CD4-positive, alpha-beta T cell treated with Interleukin-2 at 100 ng/mL for 4 hours (primary cell): ENCODE measurements at places on chromosomes 13 and 19.

- peak; percentile 68 for DNase-seq
These were observed 1.1 kb upstream of the FXYD3 start for GRCh38 chr19:35114353-35115176.

- no peak for DNase-seq
These were observed 10.0 kb downstream of the SCAF1 start for GRCh38 chr19:49651820-49652550.

DNA sequence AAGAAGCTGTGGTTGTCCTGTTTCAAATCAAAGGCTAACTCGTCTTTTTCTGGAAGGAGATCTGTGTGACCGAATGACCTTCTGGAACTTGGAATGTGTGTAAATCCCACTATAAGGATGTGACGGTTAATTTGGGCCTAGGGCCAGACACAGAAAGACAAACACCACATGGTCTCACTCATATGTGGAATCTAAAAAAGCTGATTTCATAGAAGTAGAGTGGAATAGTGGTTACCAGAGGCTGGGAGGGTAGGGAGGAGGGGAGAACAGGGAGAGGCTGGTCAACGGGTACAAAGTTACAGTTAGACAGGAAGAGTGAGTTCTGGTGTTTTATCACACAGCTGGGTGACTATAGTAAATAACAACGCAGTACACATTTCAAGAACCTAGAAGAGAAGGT, 39.3 kb upstream of the RGCC start:
- no peak for DNase-seq

- peak; percentile 72 for DNase-seq
These were observed 830 bp downstream of the NEK5 start for GRCh38 chr13:52127783-52128702.

DNA sequence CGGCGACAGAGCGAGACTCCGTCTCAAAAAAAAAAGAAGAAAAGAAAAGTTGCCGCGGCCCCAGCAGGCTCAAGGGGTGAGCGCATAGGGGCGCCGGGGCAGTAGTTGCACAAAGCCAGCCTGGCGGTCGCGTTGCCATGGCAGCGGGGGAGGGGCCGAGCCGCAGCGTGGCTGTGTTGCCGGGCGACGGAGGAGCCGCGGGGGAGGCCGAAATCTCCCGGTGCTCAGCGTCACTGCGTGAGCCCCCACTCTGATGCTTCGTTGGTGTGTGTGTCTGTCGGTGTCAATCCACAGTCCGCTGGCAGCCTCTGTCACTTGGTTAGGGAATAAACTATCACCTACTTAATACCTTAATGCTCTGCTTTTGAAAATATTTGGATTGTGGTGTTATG, 82.9 kb upstream of the C1QTNF9B start:
- DNase-seq: peak; percentile 89

- no peak for DNase-seq
These were observed 344.7 kb downstream of the KLF5 start for GRCh38 chr13:73403355-73404120.

- DNase-seq: peak; percentile 65
These were observed 47.1 kb upstream of the MAP3K10 start for GRCh38 chr19:40144151-40144550.

DNA sequence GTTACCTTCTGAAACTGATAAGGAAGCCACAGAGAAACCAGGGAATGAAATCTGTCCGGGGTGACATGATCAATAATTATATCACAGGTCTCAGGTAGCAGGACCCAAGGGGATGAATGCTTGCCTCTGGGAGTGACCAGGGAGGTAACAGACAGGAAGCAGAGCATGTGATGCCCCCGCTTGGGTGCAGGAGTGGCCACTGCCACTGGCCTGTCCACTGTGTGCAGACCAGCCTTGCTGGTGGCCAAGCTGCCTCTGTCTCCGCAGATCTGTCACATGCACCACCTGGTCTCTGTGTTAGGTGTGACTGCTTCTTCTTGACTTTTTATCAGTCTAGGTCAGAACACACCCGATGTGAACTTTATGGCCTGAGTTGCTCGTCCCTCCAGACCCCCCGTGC, 71.8 kb downstream of the PEPD start:
- no peak for DNase-seq

DNA sequence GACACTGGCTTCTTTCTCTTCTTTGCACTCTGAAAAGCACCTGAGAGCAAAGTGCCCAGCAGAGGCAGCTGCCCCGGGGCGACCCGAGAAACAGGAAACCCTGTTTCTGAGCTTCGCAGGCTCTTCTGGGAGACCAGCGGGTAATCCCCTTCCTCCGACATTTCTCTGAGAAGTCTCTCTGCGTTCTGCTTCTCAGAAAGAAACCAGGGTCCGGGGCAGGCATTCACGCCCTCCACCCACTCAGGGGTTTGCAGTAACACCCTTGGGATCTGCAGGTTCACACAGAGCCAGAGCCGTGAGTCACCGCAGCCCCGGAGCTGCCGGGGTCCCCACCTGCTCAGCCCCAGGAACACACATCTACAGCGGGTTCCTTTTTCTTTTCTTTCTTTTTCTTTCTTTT, 86.0 kb downstream of the GADD45B start:
- peak; percentile 94 for DNase-seq

- no peak for DNase-seq
These were observed 13.1 kb downstream of the MAST3 start for GRCh38 chr19:18110609-18111232.

DNA sequence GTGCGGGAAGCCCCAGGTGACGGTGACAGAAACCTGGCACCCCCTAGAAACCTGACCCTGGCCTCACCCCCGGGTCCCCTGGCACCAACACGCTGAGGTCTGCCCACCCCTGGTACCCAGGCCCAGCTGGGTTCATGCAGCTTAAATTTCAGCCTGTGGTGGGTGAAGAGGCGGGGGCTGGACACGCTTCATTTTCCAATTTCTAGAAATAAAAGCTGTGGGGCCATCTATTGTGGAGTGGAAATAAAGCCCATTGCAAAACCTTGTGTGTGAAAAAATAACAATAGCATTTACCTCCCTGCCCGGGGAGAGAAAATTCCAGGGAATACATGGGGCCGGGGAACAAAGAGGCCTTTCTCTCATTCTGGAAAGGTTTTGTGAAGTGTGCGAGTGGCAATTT, 7.5 kb upstream of the FUT5 start:
- no peak for DNase-seq

- DNase-seq: no peak
These were observed 4.3 kb downstream of the GRK1 start for GRCh38 chr13:113671066-113672001.

- no peak for DNase-seq
These were observed 16.9 kb upstream of the ZNF254 start for GRCh38 chr19:24069905-24070657.

DNA sequence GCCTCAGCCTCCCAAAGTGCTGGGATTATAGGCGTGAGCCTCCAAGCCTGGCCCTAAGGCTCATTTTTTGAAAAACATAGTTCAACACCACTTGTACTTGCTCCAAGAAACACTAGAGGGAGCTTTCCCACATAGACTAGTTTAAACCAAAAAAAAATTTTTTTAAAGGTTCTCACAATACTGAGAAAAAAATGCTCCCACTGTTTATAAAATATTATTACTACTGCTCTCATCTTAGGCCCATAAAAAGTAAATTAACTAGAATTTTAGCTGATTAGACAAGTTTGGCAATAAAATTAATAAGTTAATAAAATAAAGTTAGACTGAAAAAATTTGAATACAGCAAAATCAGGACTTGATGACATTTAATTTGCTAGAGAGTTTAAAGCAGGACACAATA, 109.5 kb downstream of the TBC1D4 start:
- DNase-seq: peak; percentile 55
